ENCODE measurements at places on chromosomes 7 and 10.

DNA sequence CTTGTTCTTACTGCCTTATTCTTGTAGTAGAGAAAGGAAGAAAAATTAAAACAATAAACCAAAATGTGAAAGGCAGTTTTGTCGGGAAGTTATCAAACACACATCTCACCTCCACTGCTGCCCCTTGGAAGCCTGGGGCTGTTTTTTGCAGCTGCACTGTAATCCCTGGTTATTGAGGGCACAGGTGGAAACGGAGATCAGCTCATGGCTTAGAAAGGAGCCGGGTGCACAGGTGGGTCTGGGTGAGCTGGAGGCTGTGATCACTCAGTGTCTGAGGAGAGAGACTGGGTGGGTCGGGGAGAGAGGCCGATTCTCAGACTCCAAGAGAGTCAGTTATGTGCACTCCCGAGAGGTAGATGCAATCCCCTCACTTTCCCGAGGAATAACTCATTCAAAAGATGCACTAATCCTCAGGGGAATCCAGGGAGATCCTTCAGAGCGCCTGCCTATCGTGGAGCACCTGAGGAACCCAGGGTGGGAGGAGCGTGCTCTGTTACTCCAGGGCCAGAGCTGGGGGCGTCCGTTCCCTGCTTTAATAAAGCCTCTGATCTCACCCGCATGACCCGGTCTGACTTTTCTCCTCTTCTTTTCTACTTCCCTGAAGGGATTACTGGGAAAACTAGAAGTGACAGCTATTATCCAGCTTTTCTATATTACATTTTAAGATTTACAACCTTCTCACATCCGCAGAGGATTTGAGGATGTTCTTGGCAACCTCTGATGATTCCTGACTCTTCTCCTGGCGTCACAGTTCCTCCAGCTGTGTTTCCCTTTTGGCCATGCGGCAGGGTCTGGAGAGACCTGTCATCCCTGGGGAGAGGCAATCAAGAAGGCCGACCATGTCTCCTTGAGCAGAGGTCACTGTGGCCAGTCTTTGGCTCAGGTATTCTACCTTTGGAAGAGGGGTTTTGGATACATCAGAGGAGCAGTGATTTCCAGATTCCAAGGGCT is 82.1 kb downstream of the CAMK1D start:
- DNase-seq, result no peak

DNA sequence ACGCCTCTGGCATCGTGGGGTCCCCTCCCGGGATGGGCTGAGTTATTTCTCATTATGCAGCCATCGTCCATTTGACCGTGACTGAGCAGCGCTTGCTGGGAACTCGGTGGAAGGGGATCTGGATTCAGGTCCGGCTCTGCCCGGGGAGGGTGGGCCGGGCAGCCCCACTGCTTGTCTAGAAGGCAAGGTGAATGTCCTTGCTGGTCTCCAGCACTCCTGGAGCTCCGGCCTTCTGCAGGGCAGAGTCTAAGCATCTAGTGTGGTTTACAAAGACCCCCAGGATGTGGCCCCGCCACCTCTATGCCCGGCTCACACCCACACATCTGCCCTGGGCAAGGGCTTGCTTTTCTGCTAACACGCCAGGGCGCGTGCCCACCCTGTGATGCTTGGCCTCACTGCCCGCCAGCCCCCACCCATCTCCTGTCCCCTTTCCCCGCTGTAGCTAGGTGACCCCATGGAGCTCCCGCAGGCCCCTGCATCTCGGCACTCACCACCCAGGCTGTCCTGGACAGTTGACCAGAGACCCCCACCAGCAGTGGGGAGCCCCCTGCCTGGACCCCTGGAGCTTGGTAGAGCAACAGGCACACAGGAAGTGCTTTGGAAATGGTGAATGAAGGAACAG is 151.0 kb upstream of the CHST15 start:
- DNase-seq, result no peak

DNA sequence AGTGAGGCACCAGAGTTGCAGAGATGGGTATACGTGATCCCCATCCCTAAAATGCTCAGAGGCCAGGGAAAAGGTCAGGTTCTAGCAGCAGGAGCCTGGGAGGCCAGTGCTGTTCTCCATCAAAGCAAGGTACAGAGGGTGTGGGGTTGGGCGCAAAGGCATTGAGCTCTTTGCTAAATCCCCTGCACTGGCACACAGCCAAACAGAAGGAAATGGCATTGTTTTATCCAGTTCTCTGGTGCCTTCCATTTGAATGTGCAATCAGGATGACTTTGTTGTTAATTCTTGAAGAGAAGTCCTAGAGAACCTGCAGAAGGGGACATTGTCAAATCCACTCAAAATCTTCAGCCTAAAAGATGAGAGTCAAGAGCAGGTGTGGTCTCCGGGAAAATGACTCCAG is 111.3 kb upstream of the CHST15 start:
- no peak for DNase-seq

DNA sequence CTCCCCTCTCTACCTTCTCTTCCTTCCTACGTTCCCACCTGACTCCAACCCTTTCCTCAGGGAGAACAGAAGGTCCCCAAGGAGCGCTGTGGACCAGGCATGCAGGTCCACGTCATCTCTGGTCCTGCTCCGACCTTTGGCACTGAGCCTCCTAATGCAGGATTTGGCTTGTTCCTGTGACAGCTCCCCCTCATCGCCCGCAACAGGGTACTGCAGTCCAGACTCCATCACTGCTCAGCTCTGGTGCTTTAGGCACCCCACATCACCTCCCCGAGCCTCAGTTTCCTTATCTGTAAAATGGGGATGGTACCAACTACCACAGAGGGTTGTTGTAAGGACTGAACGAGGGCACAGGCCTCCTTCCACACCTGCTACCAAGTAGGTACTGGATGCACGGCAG is 54.6 kb downstream of the FHIP2A start:
- no peak for DNase-seq

DNA sequence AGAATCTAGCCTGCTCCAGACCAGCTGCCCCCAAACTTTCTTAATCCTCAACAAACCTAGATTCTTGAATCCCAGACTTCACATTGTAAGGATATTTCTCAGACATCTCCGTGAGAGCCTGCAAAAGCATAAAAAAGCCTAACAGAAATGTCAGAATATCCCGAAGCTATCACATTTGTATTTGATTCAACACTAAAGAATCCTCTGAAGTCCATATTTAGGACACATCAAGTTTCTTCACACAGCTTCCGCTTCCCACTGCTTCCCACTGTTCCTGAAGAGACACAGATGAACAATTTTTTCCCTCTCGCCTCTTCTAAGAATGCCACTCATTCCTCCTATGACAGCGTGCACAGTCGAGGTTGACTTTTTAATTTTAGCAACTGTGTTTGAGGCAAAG is 396.2 kb upstream of the IGFBP3 start:
- DNase-seq, result no peak

GRCh38 chr7:91379236-91379635 is 115.0 kb downstream of the FZD1 start:
- no peak for DNase-seq

DNA sequence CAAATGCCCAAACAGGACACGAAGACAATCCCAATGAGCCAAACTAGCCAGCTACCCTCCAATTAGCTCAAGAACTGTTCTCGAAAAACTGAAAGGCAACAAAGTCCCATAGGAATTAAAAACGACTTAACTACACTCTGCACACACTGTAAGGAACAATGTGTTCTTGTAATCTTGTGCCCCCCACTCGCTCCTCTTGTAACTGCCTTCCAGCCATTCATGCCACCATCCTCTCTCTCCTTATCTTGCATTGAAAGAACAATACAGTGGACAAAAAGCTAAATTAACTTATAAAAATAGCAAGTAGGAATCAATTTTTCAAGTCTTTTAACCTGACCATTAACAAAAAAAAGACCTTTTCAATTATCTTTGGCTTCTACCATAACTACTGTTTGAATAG is 2.9 kb downstream of the CYTH3 start:
- DNase-seq, result no peak

- no peak for DNase-seq
These were observed 20.0 kb downstream of the KIAA1549 start for GRCh38 chr7:138961159-138961558.

DNA sequence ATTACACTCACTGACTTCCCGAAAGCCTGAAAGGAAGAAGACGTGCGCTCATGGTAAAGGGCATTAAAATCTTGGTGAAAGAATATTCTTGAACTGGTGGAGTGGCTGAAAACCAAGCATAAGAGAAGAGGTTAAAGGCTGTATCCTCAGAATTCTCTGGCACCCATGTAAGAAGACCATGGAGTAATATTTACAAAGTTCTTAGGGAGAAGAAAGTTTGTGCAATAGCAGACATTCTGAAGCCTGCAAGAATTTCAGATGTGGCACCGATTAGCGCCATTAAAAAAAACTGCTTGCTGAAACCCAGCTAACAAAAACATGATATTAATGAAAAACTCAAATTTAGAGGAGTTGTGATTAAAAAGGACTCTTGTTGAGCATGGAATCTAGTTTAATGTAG is 44.1 kb downstream of the C1GALT1 start:
- DNase-seq, result no peak

DNA sequence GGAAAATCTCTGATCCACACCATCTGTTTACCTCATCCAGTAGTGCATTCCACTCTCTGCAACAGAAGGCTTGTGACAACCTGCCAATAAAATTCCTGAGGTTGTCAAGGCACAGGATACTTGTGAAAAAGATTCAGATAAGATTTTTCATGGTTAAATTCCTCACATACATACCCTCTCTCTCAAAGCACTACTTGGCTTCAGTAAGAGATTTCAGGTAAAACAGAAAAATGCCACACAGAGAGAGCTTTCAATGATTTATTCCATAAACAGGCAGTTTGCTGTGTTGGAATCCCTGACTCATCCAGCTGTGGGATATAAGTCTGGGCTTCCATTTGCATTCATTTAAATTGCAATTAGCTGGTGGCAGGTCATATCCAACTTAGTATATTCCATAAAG is 99.7 kb upstream of the CAV2 start:
- DNase-seq, result no peak

All from activated gamma-delta T cell (primary cell).